ENCODE measurements at places on chromosomes 16 and 17.

- DNase-seq, result no peak
These were observed 138.6 kb downstream of the CDH11 start for GRCh38 chr16:64983231-64983630.

DNA sequence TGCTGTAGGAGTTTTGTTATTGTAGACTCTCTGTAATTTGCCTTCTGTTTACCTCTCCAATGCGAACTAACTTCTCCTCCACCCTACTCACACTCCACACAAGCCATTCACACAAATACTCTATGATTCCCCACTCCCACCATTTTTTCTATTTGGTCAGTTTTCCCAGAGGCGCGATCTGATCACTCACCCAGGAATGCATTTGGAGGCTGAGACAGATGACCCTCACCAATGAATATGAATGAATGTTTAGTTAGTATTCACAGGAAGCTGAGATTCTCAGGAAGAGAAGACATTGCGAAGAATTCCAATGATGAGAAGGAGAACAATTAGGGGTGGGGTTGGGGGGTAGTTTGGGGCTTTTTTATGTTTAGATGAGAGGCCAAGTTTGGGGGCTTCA, 10.5 kb upstream of the ANKFN1 start:
- no peak for DNase-seq

- no peak for DNase-seq
These were observed 65.2 kb upstream of the TOB1 start for GRCh38 chr17:50931144-50931908.

DNA sequence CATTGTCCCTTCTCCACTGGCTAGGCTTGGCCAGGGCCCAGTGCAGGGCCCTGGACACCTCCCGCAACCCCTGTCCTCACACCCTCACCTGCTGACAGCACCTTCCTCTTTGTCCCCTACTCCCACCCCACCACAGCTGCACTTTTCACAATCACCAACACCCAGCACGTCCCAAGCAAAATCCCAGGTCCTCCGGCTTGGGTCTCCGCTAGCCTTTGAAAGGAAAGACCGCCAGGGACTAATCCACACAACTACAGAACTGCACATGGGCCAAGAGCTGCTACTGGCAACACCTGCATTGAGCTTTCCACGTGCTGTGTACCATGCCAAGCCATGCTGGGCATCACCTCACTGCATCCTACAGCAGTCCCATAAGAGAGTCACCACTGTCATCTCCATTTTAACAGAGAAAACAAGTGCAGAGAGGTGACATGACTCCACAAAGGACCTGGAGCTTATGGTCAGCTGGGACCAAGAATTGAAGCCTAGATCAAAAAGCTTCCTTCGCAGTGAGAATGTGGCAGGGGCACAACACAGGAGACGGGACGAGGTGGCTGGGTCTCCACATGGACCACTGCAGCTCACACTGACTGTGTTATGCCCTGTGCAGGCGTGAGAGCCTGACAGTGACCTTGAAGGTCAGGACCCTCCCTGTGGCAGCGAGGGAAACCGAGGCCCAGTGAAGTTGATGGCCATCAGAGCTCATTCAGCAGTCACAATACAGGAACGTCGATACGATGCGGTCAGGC, 22.5 kb downstream of the FBXO31 start:
- no peak for DNase-seq

DNA sequence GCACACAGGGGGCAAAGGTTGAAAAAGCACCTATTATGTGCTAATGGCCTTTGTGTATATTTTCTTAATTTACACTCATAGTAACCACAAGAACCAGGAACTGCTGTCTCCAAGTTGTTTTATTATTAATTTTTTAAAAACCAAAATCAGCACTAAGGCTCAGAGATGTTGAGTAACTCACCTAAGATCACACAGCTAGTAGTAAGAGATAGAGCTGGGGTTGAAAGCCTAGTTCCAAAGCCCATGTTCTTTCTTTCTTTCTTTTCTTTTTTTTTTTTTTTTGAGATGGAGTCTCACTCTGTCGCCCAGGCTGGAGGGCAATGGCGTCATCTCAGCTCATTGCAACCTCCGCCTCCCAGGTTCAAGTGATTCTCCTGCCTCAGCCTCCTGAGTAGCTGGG, 75.3 kb downstream of the SDK2 start:
- no peak for DNase-seq

GRCh38 chr16:35732046-35732810, 2272.8 kb downstream of the TP53TG3F start:
- DNase-seq, result no peak

GRCh38 chr16:50302472-50303005, 36.2 kb downstream of the ADCY7 start:
- DNase-seq, result no peak

DNA sequence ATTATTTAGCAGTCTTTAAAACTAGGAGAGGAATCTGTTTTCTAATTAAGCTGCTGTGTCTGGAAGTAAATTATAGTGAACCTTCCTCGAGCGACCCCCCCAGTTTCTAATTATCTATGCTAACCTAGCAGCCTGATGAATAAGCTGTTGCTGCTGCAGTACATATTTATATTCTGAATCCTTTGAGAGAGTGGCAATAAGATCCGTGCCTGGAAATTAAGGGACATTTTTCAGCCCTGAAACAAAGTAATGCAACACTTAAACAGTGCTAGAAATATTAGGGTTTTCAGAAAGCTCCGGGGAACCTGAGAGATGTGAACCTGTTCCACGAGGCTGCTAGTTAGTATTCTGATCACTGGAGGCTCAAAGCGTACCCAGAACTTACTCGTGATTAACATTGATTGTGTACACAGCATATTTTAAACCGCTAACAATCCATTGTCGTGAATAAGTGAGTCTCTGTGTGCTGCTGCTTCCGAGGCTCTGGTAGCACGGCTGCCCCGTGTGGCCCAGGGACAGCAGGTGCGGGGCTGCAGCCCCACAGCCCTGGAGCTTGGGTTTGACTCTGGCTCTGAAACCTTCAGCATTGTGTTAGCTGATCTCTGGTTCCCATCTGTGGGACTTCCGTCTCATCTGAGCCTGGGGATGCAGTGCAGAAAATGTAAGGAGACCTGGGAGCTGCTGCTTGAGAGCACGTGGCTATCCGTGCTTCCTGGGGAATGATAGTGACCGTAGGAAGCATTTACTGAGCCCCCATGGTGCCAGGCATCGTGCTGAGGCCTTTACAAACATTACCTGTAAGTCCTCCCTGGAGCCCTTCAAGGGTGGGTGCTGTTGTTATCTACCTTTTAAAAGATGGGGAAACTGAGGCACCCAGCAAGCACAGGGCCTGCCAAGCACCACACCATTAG, 190.9 kb upstream of the CHMP6 start:
- no peak for DNase-seq

DNA sequence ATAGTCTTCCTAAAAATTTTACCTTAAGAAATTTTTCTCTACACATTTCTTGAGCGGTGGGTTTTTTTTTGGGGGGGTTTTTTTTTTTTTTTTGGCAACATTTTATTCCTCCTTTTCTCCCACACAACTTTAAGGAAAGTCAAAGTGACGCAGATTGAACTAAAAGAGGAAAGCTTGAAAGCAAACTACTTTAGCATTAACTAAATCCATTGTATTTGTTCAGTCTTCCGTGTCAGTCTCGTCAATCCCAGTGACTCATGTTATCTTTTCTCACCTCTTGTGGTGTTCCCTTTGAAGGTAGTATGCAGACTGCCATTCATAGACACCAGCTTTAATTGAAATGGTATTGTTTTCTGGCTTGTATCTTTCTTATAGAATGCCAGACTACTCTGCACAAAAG, 39.3 kb downstream of the TADA2A start:
- no peak for DNase-seq

GRCh38 chr16:1101133-1101532, 5.1 kb upstream of the C1QTNF8 start:
- no peak for DNase-seq

DNA sequence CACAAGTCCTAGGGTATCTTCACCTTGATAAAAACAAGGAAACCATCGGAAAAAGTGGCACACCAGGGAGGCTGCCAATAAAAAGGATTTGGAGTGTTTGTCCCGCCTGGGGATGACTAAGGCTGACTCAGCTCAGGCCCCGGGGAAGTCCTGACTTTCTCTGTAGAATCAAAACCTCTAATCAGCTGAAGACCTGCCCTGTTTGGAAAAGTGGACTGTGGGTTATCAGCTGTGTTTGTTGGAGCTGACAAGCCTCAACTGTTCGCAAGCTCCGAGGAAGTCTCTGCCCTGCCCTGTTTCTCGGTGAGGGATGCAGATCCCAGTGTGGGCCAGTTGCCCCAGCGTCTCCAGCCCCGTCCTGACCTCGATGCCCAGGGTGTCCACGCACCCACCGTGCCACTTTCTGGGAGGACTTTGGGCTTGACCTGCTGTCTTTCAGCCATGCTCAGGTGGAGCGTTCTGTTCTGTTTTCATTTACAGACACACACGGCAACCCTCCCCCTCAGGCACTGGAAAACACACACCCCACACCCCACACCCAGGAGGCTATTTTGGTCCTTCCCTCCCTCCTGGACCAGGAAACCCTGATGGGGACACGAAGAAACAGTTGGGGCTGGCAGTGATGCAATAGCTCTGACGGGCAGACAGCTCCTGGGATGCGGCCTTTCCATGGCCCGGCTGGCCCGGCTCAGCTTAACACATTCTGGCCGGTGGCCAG, 27.6 kb upstream of the PITPNA start:
- DNase-seq, result no peak

- DNase-seq, result no peak
These were observed 100.6 kb upstream of the CACNG5 start for GRCh38 chr17:66734186-66734943.

GRCh38 chr16:31148281-31148728, 1.6 kb downstream of the PRSS36 start:
- DNase-seq, result no peak

GRCh38 chr16:19463468-19464315, 46.0 kb downstream of the TMC5 start:
- no peak for DNase-seq

DNA sequence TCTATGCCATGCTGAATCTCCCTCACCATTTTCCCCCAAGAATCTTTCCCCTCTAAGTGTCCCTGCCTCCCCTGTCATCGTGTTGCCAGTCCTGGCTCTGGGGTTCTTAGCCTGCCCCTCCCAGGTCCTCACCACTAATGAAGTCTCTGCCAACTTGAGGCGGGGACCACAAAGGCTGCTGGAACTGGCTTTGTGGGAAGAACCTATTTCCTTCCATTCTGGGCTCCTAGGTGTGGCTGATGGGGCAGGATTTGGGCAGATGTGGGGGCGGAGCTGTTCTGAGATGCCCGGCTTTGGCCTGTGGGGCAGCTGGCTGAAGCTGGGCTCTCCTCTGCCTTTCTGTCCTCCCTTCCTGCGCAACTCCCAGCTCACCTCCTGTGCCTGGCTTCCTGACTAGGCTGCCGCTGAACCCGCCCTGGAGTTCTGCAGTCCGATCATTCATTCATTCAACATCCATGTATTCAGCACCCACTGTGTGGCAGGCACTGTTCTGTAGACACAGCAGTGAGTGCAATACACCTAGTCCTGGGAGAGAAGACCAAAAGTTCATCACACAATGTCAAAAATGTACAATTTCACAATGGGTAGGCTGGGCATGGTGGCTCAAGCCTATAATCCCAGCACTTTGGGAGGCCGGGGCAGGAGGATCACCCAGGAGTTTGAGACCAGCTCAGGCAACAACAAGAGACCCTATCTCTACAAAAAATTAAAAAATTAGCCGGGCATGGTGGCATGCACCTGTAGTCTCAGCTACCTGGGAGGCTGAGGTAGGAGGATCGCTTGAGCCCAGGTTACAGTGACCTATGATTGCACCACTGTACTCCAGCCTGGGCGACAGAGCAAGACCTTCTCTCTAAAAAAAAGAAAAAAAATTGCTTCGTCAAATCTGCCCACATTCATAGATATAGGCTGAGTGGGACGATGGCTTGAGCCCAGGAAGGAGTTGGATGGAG, 1.9 kb upstream of the SNN start:
- no peak for DNase-seq

- DNase-seq, result no peak
These were observed 260.8 kb upstream of the CACNG5 start for GRCh38 chr17:66574123-66574522.

DNA sequence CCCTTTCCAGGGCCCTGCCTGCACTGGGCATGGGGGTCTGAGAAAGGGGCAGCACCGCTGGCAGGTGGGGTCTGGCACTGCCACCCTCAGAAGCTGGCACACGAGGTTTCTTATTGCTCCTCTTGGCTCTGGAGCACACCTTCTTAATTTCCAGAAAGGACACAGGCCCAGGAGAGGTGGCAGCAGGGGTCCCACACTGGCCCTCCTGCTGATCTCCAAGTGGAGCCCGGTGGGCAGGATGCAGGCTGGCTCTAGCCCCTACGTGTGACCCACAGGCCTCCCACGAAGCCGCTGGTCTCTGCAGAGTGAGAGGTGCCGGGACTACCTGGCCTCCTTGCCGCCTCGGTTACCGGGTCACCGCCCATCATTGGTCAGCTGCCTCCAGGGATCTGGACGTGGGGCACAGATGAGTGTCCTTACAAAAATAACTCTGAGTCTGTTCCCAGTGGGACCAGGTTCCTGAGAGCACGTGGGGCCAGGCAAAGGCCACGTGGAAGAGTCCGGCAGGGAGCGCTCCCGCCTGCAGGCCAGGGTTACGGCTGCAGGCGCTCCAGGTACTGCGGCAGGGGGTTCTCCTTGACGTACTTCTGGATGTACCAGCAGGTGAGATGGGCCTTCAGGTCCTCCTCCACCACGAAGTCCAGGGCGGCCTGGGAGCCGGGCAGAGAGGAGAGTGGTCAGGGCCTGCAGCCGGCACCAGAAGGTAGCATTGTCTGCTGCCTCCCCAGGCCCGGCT, 10.3 kb downstream of the NATD1 start:
- no peak for DNase-seq

DNA sequence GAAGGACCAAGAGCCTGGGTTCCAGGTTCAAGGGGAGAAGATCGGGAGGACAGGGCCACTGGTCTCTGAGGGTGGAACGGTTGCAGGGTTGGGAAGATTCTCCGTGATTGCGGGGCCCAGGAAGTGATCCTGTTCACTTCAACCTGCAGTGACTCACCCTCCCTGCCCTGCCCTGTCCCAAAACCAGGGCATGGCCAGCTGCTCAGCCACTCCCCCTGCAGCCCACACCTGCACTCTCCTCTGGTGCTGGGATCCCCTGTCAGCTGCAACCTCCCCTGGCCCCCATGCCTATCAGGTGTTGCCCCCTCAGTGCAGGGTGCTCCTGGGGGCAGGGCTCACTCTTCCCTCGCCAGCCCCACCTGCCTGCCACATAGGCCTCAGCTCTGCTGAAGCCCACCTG, 1.1 kb downstream of the RUNDC3A start:
- no peak for DNase-seq

GRCh38 chr16:3068487-3068886, 3.0 kb downstream of the IL32 start:
- no peak for DNase-seq
